ENCODE measurements at places on chromosomes 5 and 9. TPM values are rescaled to one million over a fixed set of nuclear protein-coding genes. Genes with fewer than 3 reads are reported as not detected.

DNA sequence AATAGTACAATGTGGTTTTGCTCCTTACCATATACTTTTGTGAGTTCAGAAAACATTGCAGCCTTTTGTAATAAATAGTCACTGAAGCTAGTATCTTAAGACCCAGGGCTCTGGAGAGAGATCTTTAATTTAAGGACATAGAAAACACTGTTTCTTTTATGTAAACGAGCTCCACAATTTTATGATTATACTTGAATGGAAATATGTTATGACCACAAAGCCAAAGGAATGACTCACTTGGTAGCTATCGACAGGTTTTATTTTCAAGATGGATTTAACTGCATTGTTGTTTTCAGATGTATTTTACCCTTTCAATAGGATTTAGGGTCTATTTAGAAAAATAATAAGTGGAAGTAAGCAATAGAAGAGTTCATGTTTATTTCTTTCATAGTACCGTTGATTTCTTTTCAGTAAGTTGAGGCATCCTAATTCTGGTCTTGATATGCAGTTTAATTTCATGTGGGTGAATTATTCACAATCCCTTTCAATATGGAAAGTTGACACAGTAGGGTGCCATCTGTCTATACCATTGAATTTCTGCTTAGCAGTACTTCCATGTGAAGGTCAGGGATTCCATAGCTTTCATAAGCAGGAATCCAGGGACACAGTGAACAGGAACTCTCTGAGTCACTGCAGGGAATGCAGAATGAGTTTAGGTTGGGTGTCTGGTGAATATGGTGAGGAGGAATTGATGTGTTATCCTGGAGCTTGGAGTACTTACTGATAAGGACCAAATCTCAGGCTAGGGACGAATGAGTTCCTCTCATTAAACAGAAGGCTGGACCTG is 157.6 kb downstream of the CD180 start:
- H3K36me3 ChIP-seq = no peaks in the 10 kb centered on the region
- H3K4me3 ChIP-seq = no peak overlapping the region
- DNase-seq = no peak
- H3K4me1 ChIP-seq = no peaks in the 10 kb centered on the region
- H3K27me3 ChIP-seq = no peaks in the 10 kb centered on the region

- H3K27ac ChIP-seq = no peak overlapping the region
- no peak for DNase-seq
- no peak overlapping the region for H3K4me3 ChIP-seq
- no peaks in the 10 kb centered on the region for H3K36me3 ChIP-seq
- no peaks in the 10 kb centered on the region for H3K4me1 ChIP-seq
Measured at GRCh38 chr5:169554251-169554650, 29.3 kb upstream of the SPDL1 start.

- no peaks in the 10 kb centered on the region for H3K36me3 ChIP-seq
- H3K4me1 ChIP-seq = no peaks in the 10 kb centered on the region
- H3K27me3 ChIP-seq = peaks cover 3% of the 10 kb centered on the region
- H3K27ac ChIP-seq = no peak overlapping the region
- no peak for DNase-seq
Measured at GRCh38 chr5:55101556-55102276, 730 bp upstream of the GZMA start.

GRCh38 chr9:8366161-8366926 is 566.8 kb upstream of the DMAC1 start:
- no peak overlapping the region for H3K4me3 ChIP-seq
- no peaks in the 10 kb centered on the region for H3K36me3 ChIP-seq
- H3K27me3 ChIP-seq = no peaks in the 10 kb centered on the region
- H3K4me1 ChIP-seq = no peaks in the 10 kb centered on the region

BTNL8 gene
- 0.49 TPM for polyA plus RNA-seq

DNA sequence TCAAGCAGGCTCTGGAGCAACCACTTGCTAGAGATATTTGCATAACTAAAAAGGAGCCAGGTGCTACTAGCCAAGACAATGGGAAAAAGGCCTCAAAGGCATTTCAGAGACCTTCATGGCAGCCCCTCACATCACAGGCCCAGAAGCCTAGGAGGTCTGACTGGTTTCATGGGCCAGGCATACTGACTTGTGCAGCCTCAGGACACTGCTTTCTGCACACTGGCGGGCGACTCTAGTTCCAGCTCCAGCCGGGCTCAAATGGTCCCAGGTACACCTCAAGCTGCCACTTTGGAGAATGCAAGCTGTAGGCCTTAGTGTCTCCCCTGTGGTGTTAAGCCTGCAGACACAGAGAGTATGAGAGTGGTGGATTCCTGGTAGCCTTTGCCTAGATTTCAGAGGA is 27.1 kb downstream of the COX7C start:
- H3K27me3 ChIP-seq = no peaks in the 10 kb centered on the region
- H3K36me3 ChIP-seq = no peaks in the 10 kb centered on the region
- H3K27ac ChIP-seq = no peak overlapping the region
- H3K4me1 ChIP-seq = no peaks in the 10 kb centered on the region
- DNase-seq = no peak

DNA sequence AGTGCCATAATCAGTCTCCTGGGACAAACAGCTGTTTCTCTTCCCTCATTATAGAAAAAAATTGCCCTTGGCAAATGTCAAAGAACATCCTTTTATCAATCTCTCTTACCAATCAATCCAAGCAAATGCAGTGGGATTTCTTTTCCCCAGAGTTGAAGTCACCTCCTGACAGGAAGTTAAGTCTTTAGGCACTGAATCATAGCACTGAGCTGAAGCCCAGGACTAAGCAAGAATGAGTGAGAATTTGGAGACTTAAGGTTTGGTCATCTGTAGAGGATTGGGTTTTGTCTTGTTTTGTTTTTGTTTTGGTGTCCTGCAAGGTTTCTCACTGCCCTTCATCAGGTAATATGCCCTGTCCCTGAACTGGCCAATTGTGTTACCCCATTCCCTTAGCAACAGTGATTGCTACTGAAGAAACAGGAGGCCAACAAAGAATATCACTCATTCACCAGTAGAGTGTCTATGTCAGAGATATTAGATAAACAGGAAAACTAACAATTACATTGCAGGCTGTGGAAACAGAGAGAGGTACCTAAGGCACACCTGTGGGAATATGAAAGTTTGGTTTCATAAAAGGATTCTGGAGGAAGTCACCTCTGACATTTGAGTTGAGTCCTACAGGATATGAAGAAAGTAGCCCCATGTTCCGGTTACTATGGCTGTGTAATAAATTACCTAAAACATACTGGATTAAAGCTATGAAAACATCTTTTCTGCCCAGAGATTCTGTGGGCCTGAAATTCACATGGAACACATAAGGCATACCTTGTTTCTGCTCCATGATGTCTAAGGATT is 4.5 kb upstream of the FXN start:
- H3K4me1 ChIP-seq = peaks cover 3% of the 10 kb centered on the region
- DNase-seq = no peak
- no peaks in the 10 kb centered on the region for H3K27me3 ChIP-seq
- H3K27ac ChIP-seq = no peak overlapping the region
- no peak overlapping the region for H3K4me3 ChIP-seq
- no peaks in the 10 kb centered on the region for H3K36me3 ChIP-seq

- H3K36me3 ChIP-seq = peaks cover 37% of the 10 kb centered on the region
- no peak overlapping the region for H3K27ac ChIP-seq
- no peaks in the 10 kb centered on the region for H3K27me3 ChIP-seq
- H3K4me3 ChIP-seq = no peak overlapping the region
- H3K4me1 ChIP-seq = peaks cover 7% of the 10 kb centered on the region
Measured at GRCh38 chr9:132384376-132384775, 22.3 kb downstream of the TTF1 start.

- H3K4me3 ChIP-seq = no peak overlapping the region
- no peak for DNase-seq
- no peaks in the 10 kb centered on the region for H3K36me3 ChIP-seq
- H3K27ac ChIP-seq = no peak overlapping the region
- H3K4me1 ChIP-seq = peaks cover 5% of the 10 kb centered on the region
Measured at GRCh38 chr9:33489066-33489465, 15.3 kb upstream of the NOL6 start.

TAF11L5 gene
- polyA plus RNA-seq = not detected

DNA sequence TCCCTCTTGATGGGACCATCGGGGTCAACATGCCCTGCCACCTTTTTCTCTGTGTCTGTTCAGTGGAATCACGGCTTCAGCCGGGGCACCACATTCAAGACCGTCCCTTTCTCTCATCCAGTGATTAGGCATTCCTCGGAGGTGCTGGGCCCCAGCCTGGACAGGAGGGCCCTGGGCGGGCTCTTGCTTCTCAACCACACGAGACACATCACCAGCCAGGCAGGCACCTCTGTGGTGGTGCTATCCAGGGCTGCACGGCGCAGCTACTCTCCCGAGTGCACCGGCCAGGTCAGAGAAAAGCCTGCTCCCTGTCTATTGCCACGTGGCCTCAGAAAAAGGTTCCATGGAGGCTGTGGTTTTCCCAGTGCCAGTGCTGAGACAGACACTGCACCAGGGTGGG is 255.2 kb upstream of the IRX1 start:
- no peaks in the 10 kb centered on the region for H3K27me3 ChIP-seq
- no peaks in the 10 kb centered on the region for H3K4me1 ChIP-seq
- no peak overlapping the region for H3K27ac ChIP-seq
- no peaks in the 10 kb centered on the region for H3K36me3 ChIP-seq
- H3K4me3 ChIP-seq = no peak overlapping the region

LTC4S gene
- 10.9 TPM for polyA plus RNA-seq

GRCh38 chr9:136138566-136138965 is 19.9 kb upstream of the TMEM250 start:
- no peak overlapping the region for H3K27ac ChIP-seq
- DNase-seq = no peak
- peaks cover 4% of the 10 kb centered on the region for H3K4me1 ChIP-seq
- no peaks in the 10 kb centered on the region for H3K36me3 ChIP-seq

SURF1 gene
- 69.2 TPM for polyA plus RNA-seq

DNA sequence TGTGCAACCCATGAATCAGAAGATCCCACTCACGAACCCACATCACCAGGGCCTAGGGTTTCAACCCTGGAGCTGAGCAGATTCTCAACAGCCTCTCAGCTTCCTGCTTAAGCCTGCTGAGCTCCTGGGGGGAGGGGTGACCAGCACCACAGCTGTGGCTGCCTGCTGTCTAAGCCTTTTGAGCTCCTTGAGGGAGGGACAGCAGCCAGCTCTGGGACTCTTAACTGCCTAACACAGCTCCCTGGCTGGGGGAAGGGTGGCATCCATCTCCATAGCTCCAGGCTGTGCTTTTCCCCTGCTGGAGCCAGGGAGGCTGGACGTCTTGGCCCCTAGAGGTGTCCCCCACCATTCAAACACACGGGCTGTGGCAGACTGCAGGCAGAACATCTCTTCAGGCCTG is 250.3 kb downstream of the DMAC1 start:
- no peaks in the 10 kb centered on the region for H3K27me3 ChIP-seq
- DNase-seq = no peak
- no peak overlapping the region for H3K27ac ChIP-seq
- H3K36me3 ChIP-seq = no peaks in the 10 kb centered on the region
- H3K4me3 ChIP-seq = no peak overlapping the region

GALT gene
- 60.5 TPM for polyA plus RNA-seq

ZNF354C gene
- polyA plus RNA-seq = 2.2 TPM

- H3K4me1 ChIP-seq = no peaks in the 10 kb centered on the region
- no peaks in the 10 kb centered on the region for H3K27me3 ChIP-seq
- DNase-seq = no peak
- H3K36me3 ChIP-seq = no peaks in the 10 kb centered on the region
- H3K4me3 ChIP-seq = no peak overlapping the region
- no peak overlapping the region for H3K27ac ChIP-seq
Measured at GRCh38 chr5:76920491-76920890, 32.4 kb upstream of the CRHBP start.

DNA sequence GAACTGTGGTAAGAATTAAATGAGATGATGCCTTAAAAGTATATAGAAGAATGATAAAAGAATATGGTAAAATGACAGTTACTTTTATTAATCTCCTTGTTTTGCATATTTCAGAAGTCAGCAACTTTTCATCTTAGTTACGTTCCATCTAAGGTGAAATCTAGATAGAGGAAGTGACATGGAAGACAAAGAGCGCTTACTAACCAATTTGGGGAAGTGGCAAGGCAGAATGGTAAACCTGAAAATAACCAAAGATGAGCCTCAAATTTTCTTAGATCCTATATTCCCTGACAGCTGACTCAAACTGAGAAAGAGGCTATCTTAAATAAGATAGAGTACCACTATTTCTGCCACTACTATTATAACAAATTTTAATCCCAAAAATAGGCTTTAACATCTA is 52.5 kb downstream of the FGF10 start:
- H3K27me3 ChIP-seq = no peaks in the 10 kb centered on the region
- H3K4me3 ChIP-seq = no peak overlapping the region
- no peak overlapping the region for H3K27ac ChIP-seq
- H3K36me3 ChIP-seq = no peaks in the 10 kb centered on the region

DNA sequence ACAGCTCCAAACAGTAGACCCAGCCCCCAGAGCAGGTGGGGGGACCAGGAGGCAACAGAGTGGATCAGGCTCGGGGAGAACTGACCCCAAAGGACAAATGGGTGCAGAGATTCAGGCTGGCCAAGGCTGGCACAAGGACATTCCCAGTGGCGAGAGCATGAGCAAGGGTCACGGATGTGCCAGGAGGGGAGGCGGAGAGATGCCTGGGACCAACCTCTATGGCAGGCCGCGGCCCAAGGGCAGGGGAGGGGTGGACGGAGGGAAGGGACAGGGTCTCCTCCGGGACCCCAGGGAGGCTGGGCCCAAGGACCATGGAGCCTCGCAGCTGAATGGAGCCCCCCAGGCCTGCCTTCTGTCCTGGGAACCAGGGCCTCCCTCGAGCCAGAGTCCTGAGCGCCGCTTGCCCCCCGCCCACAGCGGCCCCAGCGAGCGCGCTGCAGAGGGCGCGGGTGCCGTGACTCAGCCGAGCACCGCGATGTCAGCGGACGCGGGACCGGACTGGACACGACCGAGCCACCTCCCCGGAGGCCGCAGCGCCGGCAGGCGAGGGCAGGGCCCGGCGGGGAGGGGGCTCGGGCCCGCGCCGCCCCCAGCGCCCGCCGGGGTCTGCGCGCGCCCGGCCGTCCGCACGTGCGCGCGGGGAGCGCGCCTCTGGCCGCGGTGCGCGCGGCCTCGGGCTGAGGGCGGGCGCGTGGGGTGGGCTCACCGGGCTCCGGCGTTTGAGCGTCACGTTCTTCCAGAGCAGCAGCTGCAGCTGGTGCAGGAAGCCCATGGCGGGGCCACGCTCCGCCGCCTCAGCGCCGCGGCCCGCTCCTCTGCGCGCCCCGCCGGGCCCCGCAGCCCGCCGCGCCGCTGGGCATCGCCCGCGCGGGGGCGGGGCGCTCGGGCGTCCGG is at the start of gene ABCA2:
ABCA2 (minus strand) TSS at position 869 of the 894 bp plus-strand sequence; CDS start at position 772, 97 bp downstream.
- peak within 1 kb of the TSS; percentile 53 for H3K4me3 ChIP-seq
- no peak for DNase-seq
- no peaks in the 10 kb centered on the region for H3K27me3 ChIP-seq
- peaks cover 21% of the 10 kb centered on the region for H3K4me1 ChIP-seq

SIMC1 gene
- polyA plus RNA-seq = 7.0 TPM

INSL4 gene
- polyA plus RNA-seq = not detected

GRCh38 chr5:169944922-169945680 is 35.2 kb downstream of the INSYN2B start:
- no peak for DNase-seq
- H3K27me3 ChIP-seq = no peaks in the 10 kb centered on the region
- no peaks in the 10 kb centered on the region for H3K4me1 ChIP-seq
- no peak overlapping the region for H3K27ac ChIP-seq

DNA sequence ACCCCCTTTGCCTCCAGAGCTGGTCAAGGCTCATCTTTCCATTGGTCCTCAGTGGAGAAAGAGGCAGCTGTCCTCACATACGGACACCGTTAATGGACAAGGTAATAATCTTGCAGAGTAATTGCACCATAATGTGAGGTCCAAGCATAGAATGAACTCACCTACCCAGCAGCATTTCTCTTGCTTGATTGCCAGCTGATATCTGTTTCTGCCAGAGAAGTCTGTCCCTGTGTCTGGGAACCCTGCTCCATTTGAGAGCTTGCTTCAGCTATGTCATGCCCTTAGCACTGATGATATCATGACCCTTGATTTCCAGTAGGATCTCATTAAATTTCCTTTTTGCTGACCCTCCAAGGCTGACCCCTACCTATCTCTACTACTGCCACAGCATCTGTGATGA is 154.6 kb downstream of the PIK3R1 start:
- H3K27me3 ChIP-seq = no peaks in the 10 kb centered on the region
- no peaks in the 10 kb centered on the region for H3K36me3 ChIP-seq
- H3K4me1 ChIP-seq = no peaks in the 10 kb centered on the region
- no peak overlapping the region for H3K4me3 ChIP-seq
